ENCODE measurements at places on chromosomes 3 and 15. TPM values are rescaled to one million over a fixed set of nuclear protein-coding genes. Genes with fewer than 3 reads are reported as not detected.

RARRES1 gene
- 3.1 TPM for total RNA-seq

DHX36 gene
- total RNA-seq = 92.6 TPM

SERINC4 gene
- 0.64 TPM for total RNA-seq

DPPA4 gene
- total RNA-seq = not detected

MEIS2 gene
- 50.8 TPM for total RNA-seq

FAN1 gene
- 32.7 TPM for total RNA-seq

DISP2 gene
- 32.4 TPM for total RNA-seq

CAPN3 gene
- total RNA-seq = 40.2 TPM

CYP8B1 gene
- not detected for total RNA-seq

CNTN4 gene
- total RNA-seq = 48.4 TPM

LHFPL4 gene
- total RNA-seq = 47.9 TPM
